Germinal center (tissue), 1 donor: ENCODE measurements at places on chromosomes 7 and 10.

DNA sequence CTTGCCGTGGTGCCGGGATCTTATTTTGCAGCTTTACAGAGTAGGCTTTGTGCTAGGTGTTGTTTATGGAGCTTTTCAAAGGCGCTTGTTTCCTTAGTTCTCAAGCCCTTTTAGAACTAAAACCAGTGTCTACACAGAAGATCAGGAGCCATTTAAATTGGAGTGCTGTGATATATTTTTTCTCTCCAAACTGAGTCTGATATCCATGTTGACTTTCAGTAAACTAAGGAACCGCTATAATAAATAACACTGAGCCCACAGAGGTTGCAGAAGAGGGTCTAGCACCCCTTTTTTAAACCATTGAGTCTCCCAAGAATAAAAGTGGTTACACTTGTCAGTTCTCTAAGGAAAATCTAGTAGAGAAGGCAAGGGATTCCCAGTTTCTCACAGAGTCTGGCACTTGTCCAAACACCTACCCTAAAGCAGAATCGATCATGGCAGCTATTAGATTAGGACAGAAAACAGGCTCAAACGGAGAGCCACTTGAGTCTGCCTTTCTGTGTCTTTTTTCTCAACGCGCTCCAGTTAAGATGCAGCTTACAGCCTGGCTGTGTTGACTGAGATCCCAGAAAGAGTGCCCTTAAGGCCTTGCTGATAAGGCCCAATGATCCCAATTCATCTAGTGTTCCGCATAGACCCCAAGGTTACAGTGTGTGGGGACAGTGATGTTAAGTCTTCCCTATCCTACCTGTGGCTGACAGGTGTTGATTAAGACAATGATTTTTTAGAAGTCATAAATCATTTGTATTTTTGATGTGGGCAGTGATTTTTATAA lies 804 bp downstream of the TMEM106B start:
- no peak for DNase-seq

GRCh38 chr10:6124666-6125065 lies 35.8 kb downstream of the RBM17 start:
- DNase-seq: no peak

DNA sequence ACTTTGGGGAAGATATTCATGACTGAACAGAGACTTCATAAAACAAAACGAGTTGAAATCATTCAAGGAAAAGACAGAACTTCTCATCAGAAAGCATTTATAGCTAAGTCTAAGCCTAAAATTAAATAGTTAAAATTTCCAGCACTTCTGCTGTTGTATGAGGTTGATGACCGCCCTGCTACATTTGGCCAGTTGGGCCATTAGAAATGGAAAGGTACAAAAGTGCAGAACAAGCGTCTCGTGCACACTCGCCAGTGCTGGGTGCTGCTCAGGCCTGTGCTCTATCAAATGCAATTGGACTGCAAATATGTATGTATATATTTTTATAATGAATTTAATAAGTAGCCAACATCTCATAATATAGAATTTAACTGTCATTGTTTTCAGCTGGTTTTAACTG lies 34.4 kb upstream of the RNF32 start:
- no peak for DNase-seq

GRCh38 chr7:55245271-55245723 lies 119.8 kb upstream of the LANCL2 start:
- DNase-seq: no peak

- DNase-seq: no peak
Measured at GRCh38 chr7:47221826-47222225, 360.1 kb downstream of the TNS3 start.

DNA sequence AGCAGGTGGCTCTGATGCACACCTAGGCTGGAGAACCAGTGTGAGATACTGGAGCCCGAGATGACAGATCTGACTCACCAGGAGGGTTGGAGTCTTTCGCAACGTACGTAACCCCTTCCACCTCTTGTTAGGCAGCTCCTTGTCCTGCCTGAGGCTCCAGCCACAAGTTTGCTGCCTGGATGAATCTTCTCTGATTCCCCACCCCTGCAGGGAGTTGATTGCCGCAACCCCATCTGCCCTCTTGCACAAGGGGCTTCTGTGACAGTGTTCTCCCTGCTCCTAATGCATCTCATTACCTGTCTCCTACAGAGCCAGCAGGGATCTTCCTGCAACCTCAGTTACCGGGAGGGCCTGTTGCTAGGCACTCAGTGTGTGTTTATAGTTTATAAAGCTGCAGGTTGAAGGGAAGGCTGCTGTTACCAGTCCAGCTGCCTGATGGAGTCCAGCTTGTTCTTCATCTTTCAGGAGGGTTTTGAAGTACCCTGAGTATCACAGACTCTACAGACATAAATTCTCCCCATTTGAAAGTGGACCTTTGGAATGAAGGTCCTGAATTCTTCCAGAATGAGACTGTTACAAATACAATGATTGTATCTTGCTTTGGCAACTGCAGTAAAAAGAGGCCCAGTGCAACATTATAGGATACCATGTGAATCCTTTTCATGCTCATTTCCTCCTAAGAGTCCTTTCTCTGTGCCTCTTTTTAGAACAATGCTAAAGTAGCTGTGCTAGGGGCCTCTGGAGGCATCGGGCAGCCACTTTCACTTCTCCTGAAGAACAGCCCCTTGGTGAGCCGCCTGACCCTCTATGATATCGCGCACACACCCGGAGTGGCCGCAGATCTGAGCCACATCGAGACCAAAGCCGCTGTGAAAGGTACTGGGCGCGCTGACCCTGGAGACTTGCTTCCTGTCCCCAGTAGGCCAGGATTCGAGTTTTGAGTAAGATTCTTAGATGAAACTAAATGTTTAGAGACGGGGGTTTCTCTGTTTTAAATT lies 6.5 kb downstream of the MDH2 start:
- no peak for DNase-seq

- no peak for DNase-seq
Measured at GRCh38 chr7:148623586-148624282, 33.2 kb downstream of the C7orf33 start.

DNA sequence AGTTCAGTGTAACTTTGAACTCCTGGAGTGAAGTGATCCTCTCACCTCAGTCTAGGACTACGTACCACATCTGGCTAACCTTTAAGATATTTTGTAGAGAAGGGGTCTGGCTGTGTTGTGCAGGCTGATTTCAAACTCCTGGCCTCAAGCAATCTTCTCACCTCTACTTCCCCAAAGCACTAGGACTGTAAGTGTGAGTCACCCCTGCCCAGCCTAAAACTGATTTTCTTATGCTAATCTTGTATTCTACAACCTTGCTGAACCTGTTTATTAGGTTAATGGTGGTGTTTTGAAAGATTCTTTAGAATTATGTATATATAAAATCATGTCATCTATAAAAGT lies 58.0 kb downstream of the LCOR start:
- no peak for DNase-seq

DNA sequence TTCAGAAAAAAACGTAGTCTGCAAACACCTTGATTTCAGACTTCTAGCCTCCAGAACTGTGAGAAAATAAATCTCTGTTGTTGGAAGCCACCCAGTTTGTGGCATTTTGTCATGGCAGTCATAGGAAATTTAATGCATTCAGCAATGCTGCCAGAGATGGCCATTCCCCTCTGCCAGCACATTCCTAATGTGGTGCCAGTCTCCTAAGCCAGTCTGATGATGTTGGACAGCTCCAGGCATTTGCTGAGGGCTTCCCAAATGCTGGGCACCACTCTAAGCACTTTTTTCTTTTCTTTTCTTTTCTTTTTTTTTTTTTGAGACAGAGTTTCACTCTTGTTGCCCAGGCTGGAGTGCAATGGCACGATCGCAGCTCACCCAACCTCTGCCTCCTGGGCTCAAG lies 666.7 kb upstream of the C7orf33 start:
- no peak for DNase-seq

DNA sequence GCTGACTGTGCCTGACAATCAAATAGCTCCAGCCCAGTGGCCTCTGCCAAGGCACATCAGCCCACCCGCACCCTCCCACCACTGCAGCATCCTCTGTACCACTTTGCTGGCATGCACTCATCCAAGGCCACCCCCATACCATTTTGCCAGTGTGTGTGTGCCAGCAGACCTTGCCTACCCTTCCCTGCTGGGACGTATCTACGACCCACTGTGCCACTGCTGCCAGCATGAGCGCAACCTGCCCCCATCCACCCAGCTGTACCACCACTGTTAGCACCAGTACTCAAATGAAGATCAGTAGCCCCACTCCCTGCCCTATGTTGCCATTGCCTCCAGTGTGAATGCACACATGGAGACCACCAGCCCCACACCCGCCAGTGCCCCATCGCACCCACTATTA lies 149.4 kb upstream of the PTN start:
- DNase-seq: no peak

DNA sequence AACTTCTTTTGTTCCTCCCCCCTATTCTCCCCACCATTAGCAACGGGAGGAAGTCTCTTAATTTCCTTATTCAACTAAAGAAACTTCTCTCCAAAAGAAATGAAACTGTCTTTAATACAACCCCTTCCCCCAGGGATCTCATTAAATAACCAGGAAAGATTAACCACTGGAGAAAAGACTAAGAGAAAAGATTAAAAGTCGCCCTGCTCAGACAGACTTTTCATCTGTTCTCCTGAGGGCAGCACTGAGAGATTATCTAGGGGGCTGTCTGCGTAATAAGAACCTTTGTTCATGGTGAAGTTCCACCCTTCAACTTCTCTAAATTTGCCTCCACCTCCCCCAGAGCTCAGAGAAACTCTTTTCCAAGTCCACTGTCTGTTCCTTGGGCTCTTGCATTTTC lies 105.5 kb downstream of the HGF start:
- no peak for DNase-seq

DNA sequence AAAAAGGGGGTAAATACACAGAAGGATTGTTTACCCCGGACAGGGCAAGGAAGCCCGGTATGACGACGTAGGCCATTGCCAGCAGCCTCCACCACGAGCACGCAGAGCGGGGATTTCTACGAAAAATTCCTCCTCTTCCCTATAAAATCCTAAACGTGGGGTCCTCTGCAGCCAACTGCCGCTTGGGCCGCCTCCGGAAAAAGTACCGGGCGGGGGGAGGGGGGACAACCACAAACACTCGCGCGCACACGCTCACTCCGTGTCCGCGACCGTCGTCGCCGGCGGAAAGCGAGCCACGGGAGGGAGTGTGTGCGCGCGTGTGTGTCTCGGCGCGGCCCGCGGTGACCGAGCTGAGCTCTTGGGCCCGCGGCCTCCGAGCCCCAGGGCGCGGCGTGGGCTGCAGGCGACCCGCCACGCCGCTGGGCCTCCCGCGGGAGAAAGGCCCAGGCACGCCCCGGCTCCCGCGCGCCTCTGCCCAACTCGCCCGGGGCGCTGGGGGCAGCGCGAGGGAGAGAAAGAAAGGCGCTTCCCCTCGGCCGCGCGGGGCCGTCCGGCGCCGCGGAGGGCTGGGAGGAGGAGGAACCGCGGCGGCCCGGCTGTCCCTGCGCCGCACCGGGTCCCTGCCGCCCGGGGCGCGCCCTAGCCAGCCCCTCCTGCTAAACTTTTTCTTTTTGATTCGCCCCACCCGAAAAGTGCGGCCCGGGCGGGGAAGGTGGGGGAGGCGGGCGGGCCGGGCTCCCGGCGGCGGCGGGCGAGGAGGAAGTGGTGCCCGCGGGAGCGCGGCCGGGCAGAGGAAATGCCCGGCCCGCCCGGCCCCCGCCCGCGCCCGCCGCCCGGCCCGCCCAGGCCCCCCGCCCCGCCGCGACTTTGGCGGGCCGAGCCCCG lies 1.5 kb downstream of the CTBP2 start:
- DNase-seq: peak; percentile 51

DNA sequence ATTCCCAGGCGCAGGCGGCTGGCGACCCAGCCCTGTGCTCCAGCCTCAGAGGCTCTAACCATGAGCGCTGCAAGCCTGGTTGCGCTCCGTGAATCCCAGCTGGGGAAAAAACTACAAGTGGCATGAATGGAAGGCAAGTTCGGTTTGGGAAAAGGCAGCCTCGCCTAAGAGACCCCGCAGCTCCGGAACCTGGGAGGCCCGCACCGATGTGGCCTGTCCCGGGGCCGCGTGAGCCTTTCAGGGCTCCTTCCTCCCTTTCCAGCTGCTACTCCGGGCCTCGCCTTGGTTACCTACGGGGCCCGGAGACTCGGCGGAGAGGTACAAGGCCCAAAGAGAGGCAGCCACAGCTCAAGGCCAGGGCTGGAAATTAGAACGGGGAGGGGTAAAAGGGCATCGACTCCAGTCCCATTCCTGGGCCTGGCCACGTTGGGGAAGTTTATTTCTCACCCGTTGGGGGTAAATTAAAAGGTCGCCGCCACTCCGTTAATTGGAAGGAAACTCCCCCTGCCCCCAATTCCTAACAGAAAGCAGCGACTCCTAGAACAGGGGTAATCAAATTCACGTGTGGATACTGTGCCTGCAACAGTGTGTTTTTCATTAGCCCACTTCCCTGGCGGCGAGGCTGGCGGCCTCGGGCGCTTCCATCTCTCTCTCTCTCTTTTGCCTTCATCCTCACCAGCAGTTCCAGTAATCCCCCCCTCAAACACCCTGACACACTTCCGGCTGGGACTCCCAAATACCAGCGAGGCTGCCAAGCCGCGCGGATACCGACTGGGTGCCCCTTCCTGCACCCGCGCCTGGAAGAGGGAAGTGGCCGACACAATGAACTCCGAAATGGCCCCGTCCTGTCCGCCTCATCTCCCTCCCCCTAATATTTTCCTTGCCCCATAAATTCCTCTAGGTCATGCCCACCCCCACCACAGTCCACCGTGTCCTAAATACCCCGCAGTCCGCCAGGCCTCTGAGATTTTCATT lies 1.5 kb upstream of the HOXA9 start:
- DNase-seq: no peak

GRCh38 chr7:26151096-26151495 lies 902 bp upstream of the NFE2L3 start:
- DNase-seq: no peak

GRCh38 chr7:101882595-101883564 lies 65.5 kb downstream of the CUX1 start:
- DNase-seq: no peak

GRCh38 chr7:24463474-24463873 lies 109.8 kb upstream of the PALS2 start:
- no peak for DNase-seq

DNA sequence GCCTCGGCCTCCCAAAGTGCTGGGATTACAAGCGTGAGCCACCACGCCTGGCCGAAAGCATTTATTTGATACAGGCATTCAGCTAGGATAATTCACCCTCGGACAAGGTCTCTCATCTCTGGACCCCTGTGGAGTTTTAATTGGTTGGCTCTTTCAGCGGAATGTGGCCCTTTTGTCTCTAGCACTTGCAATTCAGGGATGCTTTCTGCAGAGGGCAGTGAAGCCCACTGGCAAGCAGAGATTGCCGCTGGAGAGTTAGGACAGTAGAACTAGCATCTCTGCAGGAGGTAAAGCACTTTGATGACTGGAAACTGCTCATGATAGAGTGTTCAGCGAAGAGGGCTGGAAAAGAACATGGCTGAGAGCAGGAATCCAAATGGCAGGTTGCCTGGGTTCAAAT lies 62.0 kb downstream of the SUFU start:
- DNase-seq: no peak

GRCh38 chr10:66678521-66678920 lies 247.3 kb upstream of the LRRTM3 start:
- DNase-seq: no peak
